ENCODE measurements at places on chromosomes 12 and 14.
A peak's percentile ranks its signal among the peaks of the same experiment; 100 is the strongest.

GRCh38 chr14:50000380-50001150 lies 107.7 kb downstream of the ARF6 start:
- peak; percentile 94 for DNase-seq

- DNase-seq: no peak
These were observed 12.7 kb downstream of the PPP1R36 start for GRCh38 chr14:64562436-64562835.

GRCh38 chr14:36724162-36724561 lies 62.5 kb downstream of the PAX9 start:
- no peak for DNase-seq

- peak; percentile 73 for DNase-seq
These were observed 96.3 kb downstream of the GALC start for GRCh38 chr14:87896393-87897380.

DNA sequence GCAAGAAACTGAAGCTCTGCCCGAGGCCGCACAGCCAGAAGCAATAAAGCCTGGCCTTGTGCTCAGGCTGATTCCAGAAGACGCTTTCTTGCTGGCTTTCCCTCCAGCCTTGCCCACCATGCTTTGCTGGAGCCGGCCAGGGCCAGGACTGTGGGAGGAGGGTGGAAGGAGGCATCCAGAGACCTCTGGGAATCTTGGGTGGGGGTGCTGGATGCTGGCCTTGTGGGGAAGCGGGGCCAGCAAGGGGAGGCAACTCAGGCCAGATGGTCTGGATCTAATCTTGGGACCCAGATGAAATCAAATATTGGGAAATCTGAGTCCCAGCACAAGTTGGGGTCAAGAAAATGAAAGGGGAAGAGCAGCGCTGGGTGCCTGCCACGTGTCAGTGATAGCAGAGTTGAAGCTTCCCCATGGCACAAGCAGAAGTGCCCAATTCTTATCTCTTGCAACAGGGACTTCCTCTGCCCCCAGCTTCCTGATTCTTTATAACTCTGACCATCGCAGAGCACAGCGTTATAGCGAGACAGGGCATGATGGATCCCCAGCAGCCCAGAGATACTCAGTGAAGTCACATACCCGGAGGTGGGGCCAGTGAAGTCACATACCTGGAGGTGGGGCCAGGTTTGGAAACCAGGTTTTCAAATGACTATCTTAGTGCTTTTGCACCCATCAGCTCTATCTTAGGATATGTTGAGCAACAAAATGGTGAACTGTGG lies 6.4 kb upstream of the RABGGTA start:
- no peak for DNase-seq

DNA sequence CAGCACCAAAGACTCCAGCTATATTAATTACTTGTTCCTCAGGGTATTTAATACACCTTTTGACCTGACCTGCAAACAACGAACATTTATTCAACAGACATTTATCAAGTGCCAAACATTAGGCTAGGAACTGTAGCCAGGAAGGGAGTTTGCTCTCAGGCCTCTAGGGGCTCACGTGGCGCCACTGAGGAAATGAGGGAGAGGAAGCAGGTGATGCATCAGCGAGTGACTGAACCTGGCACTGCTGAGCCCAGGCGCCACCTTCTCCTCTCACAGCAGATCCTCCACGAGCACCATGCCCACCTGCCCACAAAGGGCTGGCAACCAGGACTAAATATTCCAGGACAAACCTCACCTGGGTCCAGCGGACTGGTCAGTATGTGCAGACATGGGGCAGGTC lies 50.2 kb downstream of the SETD3 start:
- no peak for DNase-seq

GRCh38 chr12:116922194-116922897 lies 11.6 kb downstream of the FBXW8 start:
- peak; percentile 72 for DNase-seq

- DNase-seq: no peak
These were observed 1389.3 kb downstream of the AACS start for GRCh38 chr12:126454581-126454980.

DNA sequence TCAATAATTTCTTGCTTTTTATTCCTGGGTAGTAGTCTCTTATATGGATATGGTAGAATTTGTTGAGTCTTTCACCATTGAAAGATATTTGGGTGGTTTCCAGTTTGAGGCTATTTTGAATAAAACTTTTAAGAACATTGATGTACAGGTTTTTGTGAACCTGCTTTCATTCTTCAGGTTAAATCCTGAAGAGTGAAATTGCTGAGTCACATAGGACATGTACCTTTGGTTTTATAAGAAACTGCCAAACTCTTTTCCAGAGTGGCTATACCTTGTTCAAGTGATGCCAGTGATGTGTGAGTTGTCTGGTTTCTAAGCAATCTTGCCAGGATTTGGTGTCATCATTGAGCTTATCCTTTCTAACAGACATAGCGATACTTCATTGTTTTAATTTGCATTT lies 184.6 kb upstream of the PZP start:
- DNase-seq: no peak
